ENCODE measurements at places on chromosomes 2 and 18. TPM values are rescaled to one million over a fixed set of nuclear protein-coding genes. Genes with fewer than 3 reads are reported as not detected.

DNA sequence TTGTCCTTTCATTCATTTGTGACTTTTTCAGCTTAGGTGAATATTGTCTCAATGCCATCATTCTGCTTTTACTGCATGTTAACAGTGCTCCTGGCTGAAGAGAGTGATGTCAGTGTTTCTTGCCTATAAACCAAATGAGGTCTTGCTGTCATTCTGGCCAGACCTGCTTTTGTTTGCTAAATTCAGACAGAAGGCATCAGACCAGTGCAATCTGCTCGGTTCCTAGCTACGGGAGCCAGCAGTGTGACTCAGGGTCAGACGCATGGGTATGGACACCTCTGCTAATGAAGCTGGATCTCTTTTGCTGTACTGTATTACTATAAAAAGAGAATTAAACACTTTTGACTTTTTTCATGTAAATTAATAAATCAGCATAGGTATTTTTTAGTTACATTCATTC lies 178.9 kb downstream of the TMEM182 start:
- no peak for DNase-seq

DNA sequence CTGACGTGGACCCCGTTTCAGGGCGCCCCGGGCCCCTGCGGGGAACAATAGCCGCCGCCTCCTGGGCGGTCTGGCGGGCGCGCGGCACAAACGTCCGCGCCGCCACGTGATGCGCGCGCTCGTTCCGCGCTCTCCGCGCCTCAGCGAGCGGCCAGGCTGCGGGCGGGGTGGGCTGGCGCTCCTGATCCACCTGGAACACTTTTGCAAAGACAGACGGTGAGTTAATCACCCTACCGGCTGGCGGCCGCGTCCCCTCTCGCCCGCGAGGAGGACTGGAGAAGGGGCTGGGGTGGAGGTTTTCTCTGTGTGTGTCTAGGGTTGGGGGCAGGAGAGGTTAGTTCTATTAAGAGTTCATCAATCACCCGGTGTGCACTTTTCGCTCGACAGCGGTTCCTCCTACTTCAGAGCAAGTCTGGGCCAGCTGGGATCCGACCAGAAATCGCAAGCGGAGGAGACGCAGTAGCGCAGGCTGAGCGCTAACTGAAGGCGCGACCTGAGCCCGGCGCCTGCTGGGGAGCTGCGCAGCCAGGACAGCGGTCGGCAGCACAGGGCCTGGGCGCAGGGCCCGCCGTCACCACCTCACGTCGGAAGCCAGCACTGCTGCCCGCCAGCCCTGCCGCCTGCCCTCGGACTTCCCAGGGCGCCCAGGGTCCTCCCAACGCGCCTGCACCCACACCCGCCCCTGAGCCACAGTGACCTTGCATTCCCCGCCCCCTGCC lies 10.3 kb upstream of the HOXD1 start:
- DNase-seq, result no peak

- DNase-seq, result no peak
Observed at GRCh38 chr18:41464278-41464677, 490.8 kb upstream of the PIK3C3 start.

DNA sequence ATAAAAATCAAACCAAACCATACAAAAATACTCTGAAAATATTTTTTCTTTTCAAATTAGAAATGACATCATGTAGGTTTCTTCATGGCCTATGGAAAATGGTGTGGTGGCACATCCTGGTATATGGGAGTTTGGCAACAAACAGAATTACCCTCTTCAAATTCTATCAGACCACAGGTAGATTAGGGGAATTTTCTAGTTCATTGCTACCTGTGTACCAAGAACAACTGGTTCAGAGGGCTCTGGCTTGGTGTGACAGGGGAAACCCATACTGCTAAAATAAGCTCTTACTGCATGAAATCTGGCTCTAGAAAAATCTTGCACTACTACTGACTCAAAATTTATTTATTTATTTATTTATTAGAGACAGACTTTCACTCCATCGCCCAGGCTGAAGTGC lies 63.4 kb upstream of the PELI1 start:
- no peak for DNase-seq

The STPG4 gene
- not detected for total RNA-seq

The ALPP gene
- total RNA-seq, result 14.4 TPM

The CLEC4F gene
- total RNA-seq, result not detected

The CEP192 gene
- total RNA-seq, result 32.6 TPM

The SLC9A4 gene
- total RNA-seq, result 0.04 TPM

The FARSB gene
- 32.9 TPM for total RNA-seq

Measured in PC-3 (cell line).